NCI-H146 (cell line): ENCODE measurements at places on chromosomes 5 and 9.

- no peak for DNase-seq
Measured at GRCh38 chr5:32865475-32865874, 154.4 kb downstream of the NPR3 start.

DNA sequence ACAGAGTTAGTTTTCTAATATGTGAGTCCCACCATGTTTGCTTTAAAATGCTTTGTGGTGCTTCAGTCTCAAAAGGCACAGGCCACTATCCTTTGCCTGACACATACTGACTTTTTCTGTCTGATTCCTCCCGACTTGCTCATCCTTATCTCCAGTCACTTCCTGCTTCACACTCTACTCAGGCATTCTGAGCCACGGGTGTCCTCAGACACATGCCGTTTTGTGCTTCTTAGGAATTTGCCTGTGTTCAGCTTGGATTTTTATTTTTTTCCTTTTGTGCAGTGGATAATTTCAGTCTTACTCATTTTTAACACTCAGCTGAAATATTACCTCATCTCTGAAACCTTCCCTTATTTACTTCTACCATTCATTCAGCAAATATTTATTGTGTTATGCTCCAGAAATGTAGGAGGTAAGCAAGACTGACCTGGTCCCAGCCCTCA lies 54.1 kb downstream of the MAN2A1 start:
- DNase-seq = no peak

DNA sequence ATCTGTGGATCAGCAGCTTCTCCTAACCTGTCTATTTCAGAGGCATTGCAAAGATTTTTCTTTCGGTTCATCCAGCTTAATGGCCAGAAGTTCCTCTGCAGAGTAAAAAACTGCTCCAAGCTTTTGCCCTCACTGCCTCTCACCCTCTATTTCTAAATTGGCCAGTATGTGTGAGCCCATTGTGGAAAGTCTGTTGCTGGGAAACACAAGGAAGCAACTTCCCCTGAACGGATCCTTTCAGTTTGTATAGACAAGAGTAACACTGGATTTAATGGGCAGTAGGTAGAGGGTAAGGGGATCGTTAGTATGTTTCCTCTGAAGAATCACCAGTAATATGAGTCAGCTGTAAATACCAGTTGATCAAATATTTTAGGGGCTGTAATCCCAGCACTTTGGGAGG lies 7.2 kb downstream of the THBS4 start:
- no peak for DNase-seq

GRCh38 chr5:75614176-75614575 lies 2.9 kb downstream of the ANKDD1B start:
- no peak for DNase-seq

GRCh38 chr9:122370869-122371755 lies at the start of gene PTGS1:
Gene PTGS1 (plus strand): TSS chr9:122371024. CDS start chr9:122371085, 61 bp downstream.
- peak; percentile 39 for DNase-seq

GRCh38 chr5:147430628-147431027 lies 79.2 kb downstream of the DPYSL3 start:
- DNase-seq = no peak

GRCh38 chr9:136016572-136017288 lies 55.6 kb upstream of the UBAC1 start:
- no peak for DNase-seq

DNA sequence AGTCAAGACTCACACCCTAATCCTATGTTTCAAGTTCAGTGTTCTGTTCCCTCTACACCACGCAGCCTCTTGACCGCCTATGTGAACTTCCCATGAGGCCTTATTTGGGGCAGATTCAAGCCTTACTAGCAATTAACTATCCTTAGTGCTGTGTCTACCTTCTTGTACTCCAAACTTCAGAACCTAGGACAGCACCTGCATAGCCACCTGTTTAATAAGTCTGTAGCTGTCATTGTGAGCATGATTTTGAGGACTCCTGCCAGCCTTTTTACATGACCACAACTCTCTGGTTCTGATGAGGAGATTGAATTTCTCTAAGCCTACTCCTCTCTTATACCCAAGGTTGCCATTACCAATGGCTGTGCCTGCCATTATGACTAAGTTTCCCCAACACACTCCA lies 50.8 kb upstream of the PCSK1 start:
- DNase-seq = no peak

GRCh38 chr9:92432350-92432749 lies 8.1 kb upstream of the OMD start:
- DNase-seq = no peak

DNA sequence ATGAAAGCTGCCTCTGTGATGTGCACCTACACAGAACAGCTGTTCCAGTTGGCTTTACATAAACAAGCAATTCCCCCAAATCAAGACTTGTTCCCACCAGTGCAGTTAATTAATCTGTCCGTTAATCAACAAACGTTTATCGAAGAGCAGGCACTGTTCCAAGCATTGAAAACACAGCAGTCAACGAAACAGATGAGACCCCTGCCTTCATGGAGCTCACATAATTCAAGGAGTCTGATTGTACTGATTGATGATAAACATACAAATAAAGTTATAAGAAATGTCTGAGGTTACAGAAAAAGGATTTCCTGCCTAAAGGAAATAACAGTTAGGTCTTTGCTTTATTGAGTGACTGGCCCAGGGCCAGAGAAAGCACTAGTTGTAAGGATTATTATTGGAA lies 26.2 kb upstream of the PCSK5 start:
- DNase-seq = no peak

DNA sequence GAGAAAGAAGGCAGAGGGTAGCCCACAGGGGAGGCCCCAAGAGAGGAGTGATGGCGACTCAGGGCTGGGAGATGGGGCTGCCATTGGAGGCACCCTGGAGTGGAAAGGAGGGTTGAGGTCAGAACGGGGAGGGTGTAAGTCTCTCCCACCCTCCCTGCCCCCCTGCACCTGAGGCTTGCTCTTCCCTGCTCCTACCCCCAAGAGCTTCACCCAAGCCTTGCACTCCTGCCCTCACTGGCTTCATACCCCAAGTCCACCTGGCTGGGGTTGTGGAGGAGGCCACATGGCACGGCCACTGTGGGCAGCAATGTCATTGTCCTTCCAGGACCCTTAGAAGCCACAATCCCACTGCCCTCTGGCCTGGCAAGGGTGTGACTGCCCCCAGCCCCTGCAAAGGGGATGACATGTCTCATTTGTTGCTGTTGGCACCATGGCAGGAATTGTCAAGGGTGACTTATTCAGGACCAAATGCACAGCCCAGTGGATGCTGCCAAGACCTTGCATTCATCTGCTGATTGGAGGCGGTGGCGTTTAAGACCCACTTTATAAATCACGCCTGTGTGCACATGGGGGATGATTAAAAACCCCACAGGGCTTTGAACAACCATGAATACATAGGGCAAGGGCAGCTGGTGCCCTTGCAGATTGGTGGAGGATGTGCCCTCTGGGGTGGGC lies 47.6 kb upstream of the RNU6ATAC start:
- no peak for DNase-seq
